HFFc6 (cell line): ENCODE measurements at places on chromosomes 4 and X.

GRCh38 chr4:169033660-169034059 is 23.6 kb upstream of the CBR4 start:
- no peak for DNase-seq

DNA sequence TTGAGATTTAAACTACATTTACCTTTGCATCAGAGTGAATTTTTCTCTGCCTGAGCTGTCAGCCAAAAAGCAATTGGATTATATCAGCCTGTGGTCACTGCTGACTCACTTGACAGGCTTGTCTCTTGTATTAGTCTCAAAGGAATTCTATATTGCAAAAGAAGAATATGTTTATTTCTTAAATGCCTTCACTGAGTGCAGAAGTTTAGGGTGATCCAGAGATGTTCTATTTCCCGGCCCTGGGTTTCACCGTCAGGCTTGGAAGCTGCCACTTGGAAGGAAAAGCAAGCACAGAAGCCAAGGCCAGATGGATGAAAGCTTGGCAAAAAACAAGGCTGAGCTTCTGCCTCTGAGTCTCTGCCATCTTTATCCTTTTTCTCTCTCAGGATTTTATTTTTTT is 80.9 kb downstream of the FAM114A1 start:
- DNase-seq, result peak; percentile 87

- no peak for DNase-seq
Observed at GRCh38 chr4:8838961-8839431, 32.6 kb downstream of the HMX1 start.

- no peak for DNase-seq
Observed at GRCh38 chr4:87241336-87241735, 20.9 kb upstream of the KLHL8 start.

DNA sequence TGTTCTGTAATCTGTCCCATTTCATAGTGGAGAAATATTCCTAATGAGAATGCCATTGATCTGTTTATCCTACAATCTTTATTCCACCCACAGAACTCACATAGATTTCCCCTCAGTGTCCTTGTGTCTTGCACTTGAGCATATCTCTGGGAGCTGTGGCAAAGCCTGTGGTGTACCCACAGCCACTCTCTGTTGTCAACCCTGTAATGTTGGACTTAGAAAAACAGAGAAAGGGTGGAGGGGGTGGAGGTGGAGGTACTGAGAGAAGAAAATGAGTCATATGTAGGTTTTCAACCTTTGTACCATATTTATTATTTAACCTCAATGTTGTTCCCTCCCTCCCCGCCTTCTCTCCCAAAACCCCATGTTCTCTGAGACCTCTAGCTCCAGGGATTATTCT is 46.9 kb upstream of the TLL1 start:
- no peak for DNase-seq

- DNase-seq, result no peak
Observed at GRCh38 chrX:69126642-69127041, 38.6 kb downstream of the PJA1 start.

GRCh38 chrX:71282514-71283402 is 677 bp upstream of the NONO start:
- peak; percentile 39 for DNase-seq

- peak; percentile 3 for DNase-seq
Observed at GRCh38 chrX:6810776-6811175, 275.9 kb upstream of the VCX3A start.

- DNase-seq, result no peak
Observed at GRCh38 chr4:113447769-113448168, 313.8 kb downstream of the CAMK2D start.

DNA sequence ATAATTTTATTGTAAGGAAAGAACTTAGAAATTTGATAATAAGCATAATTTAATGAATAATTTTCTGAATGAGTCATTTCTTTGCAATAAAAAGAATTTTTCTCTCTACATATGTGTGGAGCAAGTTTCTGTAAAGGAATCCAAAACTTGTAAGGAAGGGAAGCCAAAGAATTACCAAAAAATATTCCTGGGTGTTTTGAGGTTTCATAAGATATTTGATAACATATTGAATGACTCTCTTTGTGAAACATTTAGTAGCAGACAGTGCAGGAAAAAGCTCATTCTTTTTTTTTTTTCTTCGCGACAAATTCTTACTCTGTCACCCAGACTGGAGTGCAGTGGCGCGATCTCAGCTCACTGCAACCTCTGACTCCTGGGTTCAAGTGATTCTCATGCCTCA is 469.0 kb upstream of the MAGEB2 start:
- peak; percentile 16 for DNase-seq

GRCh38 chr4:57274082-57274481 is 163.9 kb upstream of the IGFBP7 start:
- no peak for DNase-seq

GRCh38 chr4:56084851-56085250 is 136.1 kb downstream of the CEP135 start:
- no peak for DNase-seq

GRCh38 chrX:136203951-136204350 is 47.2 kb downstream of the MAP7D3 start:
- DNase-seq, result no peak

- DNase-seq, result peak; percentile 72
Observed at GRCh38 chr4:37561803-37562207, 124.4 kb downstream of the RELL1 start.

GRCh38 chr4:146957237-146957636 is 11.6 kb upstream of the TTC29 start:
- DNase-seq, result peak; percentile 97

DNA sequence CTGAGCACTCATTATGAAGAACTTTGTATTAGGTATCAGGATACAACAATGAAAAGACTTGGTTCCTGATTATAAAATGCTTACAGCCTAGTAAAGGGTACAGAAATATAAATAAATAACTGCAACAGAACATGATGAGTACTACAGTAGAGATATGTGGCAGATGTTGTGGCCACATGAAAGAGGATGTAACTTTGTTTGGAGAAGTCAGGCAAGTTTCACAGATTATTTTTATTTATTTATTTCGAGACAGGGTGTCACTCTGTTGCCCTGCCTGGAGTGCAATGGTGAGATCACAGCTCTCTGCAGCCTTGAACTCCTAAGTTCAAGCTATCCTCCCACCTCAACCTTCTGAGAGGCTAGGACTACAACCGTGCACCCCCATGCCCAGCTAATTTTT is 15.8 kb upstream of the UBE2K start:
- no peak for DNase-seq

GRCh38 chr4:2818351-2818939 is 25.2 kb upstream of the ADD1 start:
- no peak for DNase-seq

GRCh38 chrX:46849933-46850332 is 13.1 kb downstream of the RP2 start:
- DNase-seq, result peak; percentile 3

- DNase-seq, result no peak
Observed at GRCh38 chr4:172095161-172095560, 282.0 kb downstream of the GALNTL6 start.

- DNase-seq, result no peak
Observed at GRCh38 chrX:77900688-77901087, 1.4 kb downstream of the COX7B start.

- DNase-seq, result no peak
Observed at GRCh38 chrX:13966071-13966792, 63.5 kb downstream of the GEMIN8 start.

DNA sequence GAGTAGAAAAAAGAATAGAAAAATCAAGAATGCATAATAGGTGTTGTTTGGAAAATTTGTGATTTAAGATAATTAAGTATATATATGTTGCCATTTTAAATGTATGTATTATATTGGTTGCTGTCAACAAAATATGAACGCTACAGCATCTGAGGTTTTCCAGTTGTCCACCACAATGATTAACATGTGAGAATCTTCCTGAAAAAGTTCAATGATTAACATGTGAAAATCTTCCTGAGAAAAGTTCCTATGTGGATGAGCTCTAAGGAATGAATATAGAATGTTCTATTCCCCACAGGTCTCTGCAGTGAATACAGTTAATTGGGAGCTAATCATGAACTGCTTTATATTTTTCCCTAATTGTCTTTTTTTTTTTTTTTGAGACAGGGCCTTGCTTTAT is 214.7 kb downstream of the CBR4 start:
- no peak for DNase-seq

DNA sequence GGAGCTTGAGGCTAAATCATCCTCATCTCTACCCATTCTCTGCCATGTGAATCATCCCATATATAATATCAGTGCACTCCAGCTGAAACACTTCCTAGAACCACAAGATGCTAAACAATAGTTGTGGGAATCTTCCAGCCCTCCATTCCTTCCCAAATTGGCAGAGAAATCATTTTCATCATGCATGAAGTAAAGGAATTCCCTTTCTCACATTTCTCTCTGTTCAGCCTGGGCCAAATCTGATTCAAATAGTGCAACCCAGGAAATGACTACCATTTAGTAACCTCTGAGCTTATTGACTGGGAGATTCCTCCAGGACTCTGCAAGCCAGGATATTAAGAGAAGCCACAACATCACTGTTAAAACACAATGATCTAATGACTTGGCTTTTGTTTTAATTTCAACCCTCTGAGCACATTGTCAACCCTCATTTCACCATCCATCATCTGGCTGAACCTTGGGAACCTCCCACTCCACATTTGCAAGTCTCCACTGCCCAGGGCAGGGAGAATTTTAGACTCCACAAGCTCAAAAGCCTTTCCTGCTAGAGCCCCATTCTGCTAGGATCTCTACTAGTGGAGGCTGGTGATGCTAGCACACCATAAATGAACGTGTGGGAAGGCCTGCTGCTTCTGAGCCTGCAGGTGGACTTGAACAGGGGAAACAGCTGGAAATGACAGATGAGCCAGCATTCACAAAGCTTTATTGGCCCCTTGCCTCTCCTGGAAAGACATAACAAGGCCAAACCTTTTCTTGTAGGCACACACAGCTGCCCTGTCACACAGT is 133.9 kb downstream of the TET2 start:
- peak; percentile 84 for DNase-seq

DNA sequence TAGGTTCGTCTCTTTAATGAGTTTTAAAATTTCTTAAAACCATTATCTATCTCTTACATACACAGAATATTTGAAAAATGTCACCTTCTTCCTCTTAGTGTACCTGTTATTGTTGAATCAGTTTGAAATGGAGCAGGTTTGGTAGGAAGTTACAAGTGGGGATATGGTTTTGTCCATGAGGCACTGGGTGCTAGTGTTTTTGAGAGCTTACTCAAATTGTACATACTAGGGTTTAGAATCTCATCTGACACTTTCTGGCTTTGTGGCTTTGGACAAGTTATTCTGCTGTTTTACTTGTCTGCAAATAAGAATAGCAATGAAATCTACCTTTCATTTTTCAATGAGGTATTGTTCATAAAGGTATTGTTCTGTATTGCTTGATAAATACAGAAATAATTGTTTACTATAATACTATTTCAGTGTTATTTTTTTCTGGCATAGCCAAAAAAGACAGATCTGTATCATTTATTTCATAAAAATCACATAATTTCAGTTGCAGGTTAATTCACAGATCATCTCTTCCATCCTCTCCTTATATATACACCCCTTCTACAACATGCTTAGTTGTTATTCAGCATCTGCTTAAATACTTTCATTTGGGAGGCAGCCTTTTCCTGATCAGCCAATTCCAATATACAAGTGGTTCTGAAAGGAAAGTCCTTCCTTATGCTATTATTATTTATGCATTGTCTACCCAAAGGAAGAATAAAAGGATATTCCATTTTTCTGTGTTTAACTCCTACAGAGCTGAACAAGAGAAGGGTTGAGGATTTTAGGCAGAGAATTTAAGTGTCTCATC is 13.3 kb downstream of the NCAPG start:
- DNase-seq, result no peak

- no peak for DNase-seq
Observed at GRCh38 chr4:84994280-84994679, 27.8 kb upstream of the WDFY3 start.

GRCh38 chrX:120638619-120639018 is 8.8 kb upstream of the C1GALT1C1 start:
- no peak for DNase-seq

DNA sequence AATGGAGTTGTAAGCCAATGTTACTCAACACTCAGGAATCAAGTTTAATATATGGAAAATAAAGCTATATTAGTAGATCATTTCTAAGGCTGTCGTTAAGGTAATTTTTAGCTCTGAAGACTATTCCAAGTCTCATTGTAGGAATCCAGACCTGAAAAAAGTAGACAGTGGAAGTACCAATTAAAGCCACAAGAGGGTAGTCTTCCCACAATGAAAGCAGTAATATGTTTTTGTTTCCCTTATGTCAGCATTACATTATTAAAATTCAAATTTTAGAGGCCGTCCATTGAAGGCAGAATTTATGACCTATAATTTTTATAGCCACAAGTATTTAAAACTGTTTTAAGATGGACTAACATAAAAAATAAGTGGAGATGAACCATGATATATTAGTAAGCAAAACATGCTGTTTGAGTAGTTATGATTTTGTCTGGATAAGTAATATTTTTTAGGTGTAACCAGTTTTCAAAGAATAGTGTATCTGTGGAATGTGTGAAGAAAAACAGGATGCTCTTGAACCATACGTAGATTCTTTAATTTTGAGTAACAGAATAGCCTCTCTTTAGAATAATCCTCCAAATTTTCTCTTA is 372.6 kb upstream of the TECRL start:
- DNase-seq, result peak; percentile 29

GRCh38 chr4:45062935-45063545 is 336.7 kb upstream of the GNPDA2 start:
- DNase-seq, result no peak

- peak; percentile 77 for DNase-seq
Observed at GRCh38 chr4:176841711-176842112, 49.0 kb upstream of the VEGFC start.

DNA sequence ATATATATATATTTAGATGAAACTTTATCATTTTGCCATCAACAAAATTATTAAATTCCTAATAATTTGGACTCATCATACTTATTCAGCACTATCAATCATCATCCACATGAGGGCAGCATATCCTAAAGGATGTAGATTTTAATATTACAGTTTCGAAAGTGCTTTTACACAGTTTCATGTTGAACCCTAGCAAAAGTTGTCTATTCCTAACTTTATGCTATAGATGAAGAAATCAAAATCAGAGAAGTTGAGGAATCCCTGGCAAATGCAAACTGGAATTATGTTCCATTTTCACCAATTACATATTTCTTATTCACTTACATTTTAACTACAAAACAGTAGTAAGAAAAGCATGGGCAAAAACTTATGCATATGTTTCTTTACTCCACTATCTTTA is 36.6 kb upstream of the UGT2A1 start:
- peak; percentile 21 for DNase-seq

DNA sequence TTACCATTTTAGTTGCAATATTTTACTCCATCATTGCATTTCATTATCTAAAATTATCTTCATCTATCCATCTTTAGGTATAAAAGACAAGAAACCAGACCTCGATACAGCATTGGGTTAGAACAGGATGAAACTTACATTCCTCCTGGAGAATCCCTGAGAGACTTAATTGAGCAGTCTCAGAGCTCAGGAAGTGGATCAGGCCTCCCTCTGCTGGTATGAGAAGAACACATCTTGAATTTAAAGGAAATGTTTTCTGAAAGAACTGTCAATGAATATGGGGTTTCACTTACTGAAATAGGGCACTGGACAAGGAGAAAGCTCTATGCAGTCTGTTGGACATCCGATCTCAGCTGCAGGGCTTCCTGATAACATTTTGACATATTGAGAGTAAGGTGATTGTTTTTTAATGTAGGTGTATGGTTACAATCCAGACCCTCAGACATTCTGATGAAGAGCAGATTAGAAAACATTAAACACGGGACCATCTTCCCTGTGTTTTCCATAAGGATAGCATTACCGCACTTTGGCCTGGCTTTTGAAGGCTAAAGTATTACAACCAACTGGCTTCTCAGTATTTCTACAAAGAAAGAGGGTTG is 367.2 kb downstream of the BMPR1B start:
- DNase-seq, result peak; percentile 51
